ENCODE measurements at places on chromosomes 5 and 9.

DNA sequence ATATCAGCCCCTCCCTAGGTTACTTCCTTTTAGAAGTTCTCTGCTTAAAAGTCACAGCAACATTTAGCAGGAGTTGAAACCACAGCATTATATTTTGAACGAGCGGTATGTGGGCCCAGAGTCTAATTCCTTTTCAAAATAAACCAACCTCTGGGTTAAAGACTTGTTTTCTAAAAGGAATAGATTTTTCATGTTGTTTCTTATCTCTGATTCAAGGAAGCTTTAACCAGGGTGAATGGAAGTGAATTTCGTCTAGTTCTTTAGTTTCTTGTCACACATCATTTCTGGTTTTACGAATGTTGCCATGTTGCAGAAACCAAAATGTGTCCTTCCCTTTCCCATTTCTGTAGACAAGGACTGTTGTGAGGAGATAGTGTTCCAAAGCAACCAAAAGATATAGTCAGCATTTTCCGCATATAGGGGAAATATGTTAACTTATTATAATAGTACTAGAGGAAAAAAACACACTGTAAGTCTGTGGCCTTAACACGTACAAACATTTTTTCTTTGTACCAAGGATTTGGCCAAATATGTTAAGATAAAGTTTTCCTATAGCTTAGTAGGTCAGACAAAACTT is 142.4 kb downstream of the PCSK5 start:
- no peak for DNase-seq

GRCh38 chr5:33343676-33344327 is 97.0 kb upstream of the TARS1 start:
- no peak for DNase-seq

DNA sequence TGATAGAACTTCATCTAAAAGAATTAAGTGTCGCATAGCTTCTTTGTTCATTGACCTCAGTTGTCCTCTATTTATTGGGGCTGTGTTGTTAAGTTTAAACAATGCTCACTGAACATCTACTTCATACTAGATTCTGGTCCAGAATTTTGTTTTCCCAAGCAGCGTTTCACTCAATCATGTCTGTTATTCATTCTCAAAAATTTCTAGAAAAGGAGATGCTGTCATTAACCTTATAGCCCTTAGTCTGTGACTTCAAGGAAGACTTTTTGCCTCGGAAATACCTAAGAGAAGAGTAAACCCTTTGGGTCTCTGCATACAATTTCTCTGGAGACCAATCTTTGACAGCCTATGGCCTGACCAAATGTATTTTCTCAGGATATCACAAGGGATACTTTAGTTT is 171.7 kb downstream of the FGF1 start:
- no peak for DNase-seq

- DNase-seq: no peak
Observed at GRCh38 chr9:805151-805550, 36.3 kb upstream of the DMRT1 start.

DNA sequence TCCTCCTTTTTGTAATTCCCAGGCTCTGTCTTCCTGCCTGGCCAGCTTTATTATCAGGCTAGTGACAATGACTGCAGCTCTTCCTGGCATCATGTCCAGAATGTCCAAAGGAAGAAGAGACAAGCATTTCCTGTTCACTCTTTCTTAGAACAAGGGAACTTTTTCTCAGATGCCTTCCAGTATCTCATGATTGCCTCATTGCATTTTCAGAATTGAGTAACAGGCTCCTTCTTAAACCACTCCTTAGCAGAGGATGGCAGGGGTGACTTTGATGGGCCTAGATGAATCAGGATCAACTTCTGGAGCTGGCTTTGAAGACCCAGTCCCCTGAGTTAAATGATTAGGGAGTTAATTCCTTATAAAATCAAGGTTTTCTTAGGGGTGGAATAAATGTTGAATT is 92.9 kb upstream of the RASGRF2 start:
- DNase-seq: no peak

GRCh38 chr9:99478469-99479027 is 256.5 kb downstream of the SEC61B start:
- DNase-seq: no peak

DNA sequence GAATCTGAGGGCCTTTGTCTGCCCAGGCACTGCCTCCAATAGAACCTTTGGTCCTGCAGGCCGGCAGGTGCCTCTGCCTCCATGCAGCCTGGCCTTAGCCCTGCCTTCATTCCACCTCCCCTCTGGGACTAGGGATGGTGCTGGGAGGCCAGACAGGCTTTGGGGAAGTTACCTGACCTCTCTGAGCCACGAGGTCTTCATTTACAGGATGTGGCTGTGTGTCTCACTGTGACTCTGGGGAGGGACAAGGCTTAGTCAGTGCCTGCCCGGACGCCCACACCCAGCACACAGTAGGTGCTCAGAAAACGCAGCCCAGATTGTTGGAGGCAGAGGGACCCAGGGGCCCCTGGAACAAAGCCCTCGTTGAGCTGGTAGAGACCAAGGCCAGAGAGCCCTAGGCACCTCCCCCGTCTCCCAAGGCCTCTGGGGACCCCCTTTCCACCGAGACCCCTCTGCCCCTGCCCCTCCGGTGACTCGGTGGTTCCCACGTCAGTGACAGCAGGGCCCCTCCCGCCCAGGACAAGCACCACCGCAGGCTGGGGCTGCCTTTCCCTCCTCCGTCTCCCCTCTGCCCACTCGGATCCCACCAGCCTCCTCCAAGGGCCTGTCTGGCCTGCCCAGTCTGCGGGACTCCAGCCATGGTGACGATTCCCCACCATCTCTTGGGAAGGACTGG is 46.9 kb upstream of the EGFL7 start:
- DNase-seq: no peak

GRCh38 chr5:9438596-9439354 is 107.1 kb downstream of the SEMA5A start:
- DNase-seq: no peak

DNA sequence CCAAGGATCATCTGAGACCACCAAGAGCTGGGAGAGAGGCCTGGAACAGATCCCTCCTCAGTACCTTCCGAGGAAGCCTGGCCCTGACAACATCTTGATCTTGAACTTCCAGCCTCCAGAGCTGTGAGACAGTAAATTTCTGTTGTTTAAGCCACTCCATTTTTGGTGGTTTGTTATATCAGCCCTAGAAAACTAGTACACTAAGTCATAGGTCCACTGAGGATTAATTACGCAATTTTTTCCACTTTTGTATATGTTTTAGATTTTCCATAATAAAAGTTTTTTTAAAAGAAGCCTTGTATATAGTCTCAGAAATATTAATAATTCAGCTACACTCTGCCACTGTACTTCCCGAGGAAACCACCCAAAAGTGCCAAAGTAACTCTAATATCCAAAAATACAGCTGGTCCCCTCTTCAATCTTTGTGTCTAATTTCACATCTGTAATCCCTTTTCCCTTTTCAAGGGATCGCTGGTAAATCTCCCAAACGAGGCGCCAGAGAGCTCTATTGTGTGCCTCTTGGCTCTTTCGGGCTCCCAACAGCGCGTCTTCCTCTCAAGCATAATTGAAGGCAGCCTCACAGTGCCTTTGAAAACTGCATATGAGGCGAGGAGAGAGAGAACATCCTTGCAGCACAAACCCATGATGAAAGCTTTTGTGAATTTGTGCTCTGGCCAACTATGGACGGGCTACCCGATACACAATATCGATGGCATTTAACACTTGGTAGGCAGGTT is 32.7 kb downstream of the PRUNE2 start:
- DNase-seq: no peak

GRCh38 chr9:6567140-6567591 is 78.4 kb downstream of the GLDC start:
- DNase-seq: no peak

GRCh38 chr9:34568774-34569173 is 20.8 kb downstream of the CNTFR start:
- no peak for DNase-seq

DNA sequence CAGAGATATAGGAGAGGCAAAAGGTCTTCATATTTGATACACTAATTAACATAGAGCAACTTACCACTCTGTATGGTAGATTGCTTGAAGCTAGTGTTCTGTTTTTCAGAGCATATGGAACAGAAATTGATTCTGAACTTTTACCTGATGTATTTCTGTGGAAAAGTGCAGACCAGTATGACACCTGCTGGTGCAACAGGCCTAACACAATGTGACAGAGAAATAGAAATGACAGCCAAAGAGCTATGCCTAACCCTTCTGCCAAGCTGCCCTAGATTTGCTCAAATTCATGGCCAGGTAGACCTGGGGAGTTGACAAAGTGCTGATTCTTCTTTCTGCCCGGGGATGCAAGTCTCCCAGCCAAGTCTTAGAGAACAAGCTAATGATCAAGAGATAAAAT is 65.4 kb upstream of the RNF180 start:
- DNase-seq: peak; percentile 14

DNA sequence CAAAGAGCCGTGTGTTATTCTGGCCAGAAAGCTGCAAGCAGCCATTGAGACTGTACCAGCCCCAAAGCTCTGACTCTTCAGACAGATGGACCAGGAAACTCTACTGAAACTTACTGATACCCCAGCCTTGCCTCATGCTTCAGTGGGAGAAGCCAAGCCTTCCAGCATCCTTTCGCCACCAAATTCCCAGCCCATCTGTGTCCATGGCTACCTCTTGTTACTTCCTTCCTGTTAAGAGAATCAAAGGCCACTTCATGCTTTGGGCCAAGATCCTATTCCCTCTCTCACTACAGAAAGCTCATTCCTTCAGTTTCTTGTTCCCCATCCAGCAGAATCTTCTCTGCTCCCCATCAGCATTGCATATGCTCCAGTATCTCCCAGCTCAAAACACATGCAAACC is 46.9 kb upstream of the FREM1 start:
- no peak for DNase-seq

- no peak for DNase-seq
Observed at GRCh38 chr9:6870650-6871477, 113.1 kb downstream of the KDM4C start.

- DNase-seq: no peak
Observed at GRCh38 chr9:114570742-114571141, 16.8 kb upstream of the ATP6V1G1 start.

GRCh38 chr9:95073042-95073607 is 244.4 kb downstream of the FANCC start:
- DNase-seq: peak; percentile 52

- peak; percentile 64 for DNase-seq
Observed at GRCh38 chr5:10600626-10601245, 36.9 kb downstream of the ANKRD33B start.

DNA sequence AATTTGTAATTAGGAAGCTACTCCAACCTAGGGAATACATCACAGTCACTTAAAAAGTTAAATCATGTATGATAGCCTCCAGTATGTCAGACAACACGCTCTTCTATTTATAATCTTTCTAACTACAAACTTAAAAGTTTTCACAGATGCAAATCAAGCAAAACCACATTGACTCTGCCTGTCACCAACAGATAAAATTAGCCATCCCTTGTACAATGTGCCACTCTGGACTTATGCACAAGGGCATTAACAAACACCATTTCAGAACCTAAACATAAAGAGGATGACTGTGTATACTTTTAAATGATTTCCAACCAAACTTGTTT is 14.7 kb downstream of the ERP44 start:
- DNase-seq: no peak

- DNase-seq: no peak
Observed at GRCh38 chr9:6268826-6269397, 53.3 kb downstream of the IL33 start.

GRCh38 chr5:91194824-91195381 is 188.2 kb downstream of the ARRDC3 start:
- DNase-seq: no peak
